NCI-H1436 treated with DMSO at 0.1 percent for 48 hours (cell line): ENCODE measurements at places on chromosomes 1 and 21.

DNA sequence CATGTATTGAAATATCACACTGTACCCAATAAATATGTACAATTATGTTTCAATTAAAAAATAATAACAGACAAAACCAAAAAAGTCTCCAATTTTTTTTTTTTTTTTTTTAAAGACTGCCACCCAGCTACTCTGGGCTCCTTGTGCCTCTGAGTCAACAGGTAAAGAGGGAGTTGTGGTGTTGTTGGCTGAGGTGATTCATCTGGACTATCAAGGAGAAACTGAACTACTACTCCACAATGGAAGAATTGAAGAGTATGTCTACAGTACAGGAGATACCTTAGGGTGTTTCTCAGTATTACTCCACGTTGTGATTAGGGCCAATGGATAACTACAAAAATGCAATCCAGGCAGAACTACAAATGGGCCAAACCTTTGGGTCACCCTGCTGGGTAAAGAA lies 67.9 kb downstream of the SCMH1 start:
- no peak for DNase-seq

- no peak for DNase-seq
Measured at GRCh38 chr1:194159941-194160340, 973.5 kb upstream of the B3GALT2 start.

DNA sequence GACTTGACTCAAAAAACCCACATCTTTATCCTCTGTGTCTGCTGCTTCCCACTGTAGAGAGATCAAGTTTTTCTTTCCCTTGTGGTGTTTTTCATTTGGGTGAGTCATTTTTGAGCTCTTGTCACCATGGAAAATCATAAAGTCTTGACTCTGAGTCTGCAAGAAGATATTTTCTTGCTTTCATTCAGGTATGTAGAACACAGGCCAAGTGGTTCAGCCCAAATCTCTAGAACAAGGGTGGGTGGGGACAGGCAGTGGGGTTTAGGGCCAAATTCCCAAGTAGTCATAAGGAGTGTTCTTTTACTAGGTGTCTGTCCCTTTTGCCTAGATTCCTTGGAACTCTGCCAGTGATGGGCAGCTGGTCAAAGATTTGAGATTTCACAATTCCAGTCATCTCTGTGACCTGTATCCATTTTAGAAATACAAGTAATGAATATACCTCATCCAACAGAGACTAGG lies 21.5 kb upstream of the ARHGAP29 start:
- no peak for DNase-seq

GRCh38 chr1:6157132-6157527 lies 23.0 kb downstream of the CHD5 start:
- DNase-seq: no peak

DNA sequence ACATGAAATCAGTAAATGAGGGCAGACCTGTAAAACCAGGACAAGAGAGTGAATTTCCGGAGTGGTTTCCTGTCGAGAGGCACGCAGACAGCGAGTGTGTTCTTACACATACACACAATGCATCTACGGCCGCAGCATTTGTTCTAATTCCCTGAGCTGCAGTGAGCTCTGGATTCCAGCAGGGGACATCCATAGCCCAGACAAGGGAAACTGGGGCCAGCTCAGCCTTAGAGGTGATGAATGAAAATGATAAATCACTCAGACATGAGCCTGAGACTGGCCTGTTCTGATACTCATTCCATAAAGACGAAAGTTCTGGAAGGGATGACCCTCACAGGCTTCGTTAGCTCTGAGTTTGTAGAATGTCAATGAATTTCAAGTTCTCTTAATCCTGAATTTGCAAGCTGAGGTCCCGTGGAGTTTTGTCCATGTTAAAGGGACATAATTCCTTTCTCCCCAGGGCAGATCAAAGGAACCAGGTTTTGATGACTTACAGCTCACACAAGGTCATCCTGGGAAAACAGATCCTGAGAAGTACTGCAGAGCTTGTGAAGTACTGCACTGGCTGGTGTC lies 207.9 kb upstream of the C1orf87 start:
- DNase-seq: peak; percentile 36

DNA sequence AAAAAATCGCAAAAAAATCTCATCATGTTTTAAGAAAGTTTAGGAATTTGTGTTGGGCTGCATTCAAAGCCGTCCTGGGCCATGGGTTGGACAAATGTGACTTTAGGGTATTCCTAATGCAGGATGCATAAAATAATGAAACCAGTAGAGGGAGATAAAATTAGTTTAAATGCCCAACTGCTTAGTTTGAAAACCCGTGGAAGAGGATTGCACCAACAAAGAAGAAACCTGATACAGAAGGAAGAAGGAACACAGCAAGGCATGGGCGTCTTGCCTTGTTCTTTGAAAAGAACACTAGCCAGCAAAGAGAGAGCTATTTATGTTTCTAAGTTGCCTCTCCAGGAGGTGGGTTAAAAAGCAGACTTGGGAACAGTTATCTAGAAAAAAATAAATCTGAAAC lies 37.9 kb downstream of the WDR3 start:
- no peak for DNase-seq

GRCh38 chr1:156371553-156372264 lies 2.7 kb downstream of the RHBG start:
- no peak for DNase-seq

GRCh38 chr1:46203738-46204405 lies 738 bp downstream of the LURAP1 start:
- no peak for DNase-seq

GRCh38 chr1:47824716-47825115 lies 172.5 kb downstream of the TRABD2B start:
- no peak for DNase-seq

- no peak for DNase-seq
Measured at GRCh38 chr1:156882543-156882942, 11.0 kb upstream of the PEAR1 start.

GRCh38 chr1:99232172-99232571 lies 32.1 kb upstream of the PLPPR4 start:
- DNase-seq: no peak

DNA sequence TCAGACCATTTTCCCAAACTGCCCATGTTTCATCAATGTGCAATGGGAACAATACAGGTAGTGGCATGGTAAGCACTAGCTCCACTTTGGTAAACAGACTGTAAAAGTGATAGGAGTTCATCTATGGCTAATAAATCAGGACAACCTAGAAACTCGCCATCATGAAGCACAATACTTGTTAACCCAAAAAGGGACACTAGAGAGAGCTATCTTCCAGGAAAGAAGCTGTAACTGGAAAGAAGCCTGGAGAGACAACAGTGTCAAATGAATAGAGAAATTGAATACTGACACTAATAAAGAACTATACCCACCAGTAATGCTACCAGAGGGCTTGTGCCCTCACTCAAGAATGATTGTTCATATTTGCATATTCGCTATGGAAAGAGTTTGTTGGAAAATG lies 164.7 kb upstream of the RGS18 start:
- DNase-seq: no peak

DNA sequence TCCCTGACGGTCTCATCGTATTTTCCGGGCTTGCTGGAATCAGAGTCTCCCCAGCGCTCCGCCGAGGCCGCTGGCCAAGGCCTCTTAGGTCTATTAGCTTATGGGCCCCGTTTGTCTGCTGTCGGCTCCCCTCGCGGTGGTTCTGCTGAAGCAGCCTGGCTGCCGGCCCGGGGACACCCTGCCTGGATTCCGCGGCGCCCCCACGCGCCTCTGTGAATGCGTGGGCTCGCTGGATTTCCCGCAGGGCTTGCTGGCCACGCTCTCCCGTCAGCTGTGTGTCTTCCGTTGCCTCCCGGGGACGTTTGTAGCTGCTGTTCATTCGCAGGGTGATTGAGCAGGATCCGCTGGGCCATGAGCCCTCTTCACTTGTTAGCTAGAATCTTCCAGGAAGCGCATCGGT lies 8.4 kb downstream of the LRRC3 start:
- DNase-seq: no peak

GRCh38 chr1:109975718-109976117 lies 8.8 kb upstream of the AHCYL1 start:
- no peak for DNase-seq

DNA sequence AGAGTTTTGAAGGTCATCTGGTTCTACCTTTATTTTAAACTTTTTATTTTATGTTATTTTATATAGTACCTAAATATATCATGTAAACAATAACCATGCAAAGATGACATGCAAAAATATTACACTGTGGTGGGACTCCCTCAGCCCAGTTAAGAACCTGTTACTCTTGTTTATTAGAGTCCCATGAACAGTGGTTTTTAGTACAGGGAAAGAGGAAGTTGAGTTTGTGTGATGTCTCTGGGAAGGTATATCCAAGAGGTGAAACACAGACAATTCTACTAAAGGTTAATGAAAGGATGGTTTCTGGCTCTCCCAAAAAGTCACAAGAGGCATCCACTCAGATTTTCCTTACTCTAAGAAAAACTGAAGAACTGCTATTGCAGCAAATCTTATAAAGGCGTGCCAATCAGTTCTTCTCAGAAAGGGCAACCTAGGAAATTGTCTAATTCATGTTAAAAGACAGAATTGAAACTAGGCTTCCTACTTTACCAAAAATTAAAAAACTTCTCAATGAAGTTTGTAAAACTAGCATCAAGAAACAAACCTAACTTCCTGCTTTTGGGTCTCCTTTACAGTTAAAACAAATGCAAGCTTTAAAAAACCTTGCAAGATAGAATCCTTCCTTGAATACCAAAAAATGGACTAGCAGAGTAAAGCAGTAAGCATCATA lies 19.9 kb downstream of the GFI1 start:
- no peak for DNase-seq

- DNase-seq: no peak
Measured at GRCh38 chr1:31746687-31747086, 17.5 kb downstream of the ADGRB2 start.

- DNase-seq: no peak
Measured at GRCh38 chr1:99887890-99888289, 37.7 kb downstream of the AGL start.

GRCh38 chr1:229769006-229769405 lies 143.0 kb downstream of the URB2 start:
- no peak for DNase-seq

GRCh38 chr1:204588826-204589225 lies 72.6 kb downstream of the MDM4 start:
- no peak for DNase-seq

DNA sequence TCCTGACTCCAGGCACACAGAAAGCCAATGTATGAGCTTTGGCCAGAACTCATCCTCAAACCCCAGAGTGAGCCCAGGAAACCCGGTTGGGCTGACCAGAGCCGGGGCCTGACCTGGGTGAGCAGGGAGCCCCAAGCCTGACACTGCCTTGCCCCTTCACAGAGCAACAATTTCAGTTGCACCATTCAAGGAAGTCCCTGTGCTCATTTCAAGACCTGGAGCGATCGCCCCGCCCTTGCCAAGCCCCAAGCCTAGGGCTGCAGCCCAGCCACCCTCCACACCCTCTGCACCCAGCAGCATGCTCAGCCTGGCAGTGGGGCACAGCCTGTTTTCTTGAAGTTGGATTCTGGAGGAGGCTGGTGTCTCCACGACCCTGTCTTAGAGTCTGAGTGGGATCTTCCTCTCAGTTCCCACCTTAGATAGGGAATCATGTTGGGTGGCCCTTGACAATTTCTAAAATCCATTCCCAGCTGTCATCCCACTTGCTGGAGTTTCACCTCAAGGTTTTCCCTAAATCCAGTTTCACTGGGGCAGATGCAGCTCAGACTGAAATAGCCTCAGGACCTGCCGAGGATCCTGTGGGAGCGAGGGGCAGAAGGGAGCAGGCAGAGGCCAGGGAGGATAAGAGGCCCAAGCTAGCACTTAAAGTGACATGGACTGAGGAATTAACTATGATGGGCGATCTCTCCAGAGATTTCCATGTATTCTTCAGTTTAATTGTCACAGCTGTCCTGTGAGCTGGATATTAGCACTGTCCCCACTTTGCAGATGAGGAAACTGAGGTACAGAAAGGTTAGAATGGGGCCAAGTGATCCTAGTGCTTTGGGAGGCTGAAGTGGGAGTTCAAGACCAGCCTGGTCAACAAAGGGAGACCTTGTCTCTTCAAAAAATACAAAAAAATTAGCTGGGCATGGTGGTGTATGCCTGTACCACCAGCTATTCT lies 2.5 kb downstream of the NBL1 start:
- DNase-seq: no peak

GRCh38 chr1:4108758-4109627 lies 208.9 kb upstream of the C1orf174 start:
- no peak for DNase-seq

- no peak for DNase-seq
Measured at GRCh38 chr1:237702161-237702560, 188.6 kb downstream of the ZP4 start.
